Effector CD4-positive, alpha-beta T cell (primary cell): ENCODE measurements at places on chromosomes 2 and 18.

- no peak for DNase-seq
Measured at GRCh38 chr2:85470850-85471800, 52.6 kb downstream of the SH2D6 start.

- DNase-seq: no peak
Measured at GRCh38 chr18:62566199-62566598, 43.4 kb downstream of the ZCCHC2 start.

- no peak for DNase-seq
Measured at GRCh38 chr2:119259296-119259860, 35.7 kb downstream of the STEAP3 start.

GRCh38 chr2:145799595-145800108 lies 1279.7 kb upstream of the ZEB2 start:
- DNase-seq: no peak

- DNase-seq: no peak
Measured at GRCh38 chr2:237486819-237487448, at the start of gene MLPH. Gene MLPH, plus strand, starts transcription at chr2:237487251. Its CDS starts 6,176 bp downstream, at chr2:237493427.
